Naive thymus-derived CD4-positive, alpha-beta T cell (primary cell): ENCODE measurements at places on chromosomes 12 and 14. TPM values are rescaled to one million over a fixed set of nuclear protein-coding genes. Genes with fewer than 3 reads are reported as not detected.

CCDC77 gene
- total RNA-seq = 14.2 and 14.3 TPM in 2 replicates

DNA sequence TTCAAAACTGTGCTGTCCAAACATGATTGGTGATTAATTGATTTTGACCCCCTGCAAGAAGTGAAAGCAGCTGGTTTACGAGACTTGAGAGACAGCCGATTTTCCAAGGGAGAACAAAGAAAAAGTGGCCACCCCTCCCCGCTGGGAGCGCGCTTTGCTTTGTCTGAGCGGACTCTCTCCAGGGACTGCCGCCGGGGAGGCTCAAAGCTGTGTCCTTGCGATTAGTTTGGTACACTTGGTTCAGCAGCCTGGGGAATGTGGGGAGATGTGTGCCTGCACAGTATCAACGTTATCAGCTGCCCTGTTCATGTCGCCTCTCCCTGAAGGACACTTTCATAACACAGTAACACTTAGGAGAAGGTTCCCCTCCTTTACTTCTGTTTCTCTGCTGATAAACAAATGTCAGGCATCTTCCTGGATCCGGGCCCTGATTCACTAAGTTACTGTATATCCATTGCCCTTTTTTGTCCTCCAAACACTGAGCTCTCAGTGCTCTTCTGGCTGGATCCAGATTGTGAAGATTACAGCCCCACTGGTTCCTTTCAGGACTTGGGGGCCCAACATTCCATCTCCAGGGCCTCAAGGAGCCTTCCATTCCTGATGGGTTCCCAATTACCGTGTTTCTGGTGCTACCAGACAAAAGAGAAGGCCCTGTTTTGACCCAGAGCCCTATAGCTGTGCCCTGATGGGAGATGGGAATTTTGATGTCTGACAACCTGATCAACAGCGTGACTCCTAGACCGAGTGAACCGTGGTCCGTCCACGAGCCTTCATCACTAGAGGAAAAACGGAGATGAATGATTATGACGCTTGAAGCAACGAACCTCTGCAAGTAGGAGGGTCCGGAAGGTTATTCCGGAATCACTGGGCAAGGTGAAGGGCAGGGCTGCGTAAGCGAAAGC is 31.7 kb upstream of the TUBA1C start:
- H3K27me3 ChIP-seq = no peaks in the 10 kb centered on the region
- H3K36me3 ChIP-seq = no peaks in the 10 kb centered on the region
- no peaks in the 10 kb centered on the region for H3K4me1 ChIP-seq
- H3K27ac ChIP-seq = no peak overlapping the region
- H3K4me3 ChIP-seq = no peak overlapping the region
- no peak for DNase-seq

- no peak overlapping the region for H3K27ac ChIP-seq
- no peaks in the 10 kb centered on the region for H3K27me3 ChIP-seq
- no peaks in the 10 kb centered on the region for H3K36me3 ChIP-seq
- no peaks in the 10 kb centered on the region for H3K4me1 ChIP-seq
- no peak overlapping the region for H3K4me3 ChIP-seq
These were observed 53.6 kb upstream of the TRAF3 start for GRCh38 chr14:102723650-102724049.

DNA sequence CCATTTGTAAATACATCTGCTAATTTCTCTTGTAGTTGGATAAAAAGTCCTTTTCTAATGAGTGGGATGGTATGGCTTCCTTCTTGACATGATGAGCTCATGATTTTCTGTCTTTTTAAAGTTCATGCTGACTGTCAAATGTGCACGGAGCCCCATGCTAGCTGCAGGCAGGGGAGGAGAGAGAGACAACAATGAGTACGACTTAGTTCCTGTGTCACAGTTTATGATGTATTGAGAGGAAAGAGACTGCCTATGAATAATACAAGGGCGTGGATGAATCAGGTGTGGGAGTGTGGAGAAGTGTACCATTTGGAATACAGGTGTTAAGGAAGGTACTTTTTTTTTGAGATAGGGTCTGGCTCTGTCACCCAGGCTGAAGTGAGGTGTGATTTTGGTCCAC is 10.7 kb upstream of the TBC1D30 start:
- no peaks in the 10 kb centered on the region for H3K4me1 ChIP-seq
- no peaks in the 10 kb centered on the region for H3K27me3 ChIP-seq
- DNase-seq = no peak
- H3K27ac ChIP-seq = no peak overlapping the region

DNA sequence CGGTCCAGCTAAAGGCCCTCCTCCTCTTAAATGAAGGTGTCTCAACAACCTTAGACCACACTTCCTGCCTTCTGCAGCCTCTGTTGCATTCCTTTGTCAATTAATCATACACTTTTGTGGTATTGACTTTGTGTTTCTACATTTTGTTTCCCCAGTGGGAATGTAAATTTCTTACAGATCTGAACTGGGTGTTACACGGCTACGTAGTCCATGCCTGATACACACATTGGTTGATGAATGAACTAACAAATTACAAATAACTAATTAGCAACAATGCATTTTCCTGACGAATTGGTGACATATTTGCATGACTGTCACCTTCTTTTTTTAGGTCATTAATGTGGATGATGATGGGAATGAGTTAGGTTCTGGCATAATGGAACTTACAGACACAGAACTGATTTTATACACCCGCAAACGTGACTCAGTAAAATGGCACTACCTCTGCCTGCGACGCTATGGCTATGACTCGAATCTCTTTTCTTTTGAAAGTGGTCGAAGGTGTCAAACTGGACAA is 15.2 kb upstream of the CCT2 start:
- H3K36me3 ChIP-seq = peaks cover 4% of the 10 kb centered on the region
- no peak for DNase-seq
- no peak overlapping the region for H3K4me3 ChIP-seq
- no peaks in the 10 kb centered on the region for H3K27me3 ChIP-seq
